ENCODE measurements at places on chromosomes 1 and 21.

- no peak for DNase-seq
Observed at GRCh38 chr1:79604490-79605198, 598.1 kb upstream of the ADGRL4 start.

- no peak for DNase-seq
Observed at GRCh38 chr21:45022348-45022675, 52.1 kb upstream of the ADARB1 start.

DNA sequence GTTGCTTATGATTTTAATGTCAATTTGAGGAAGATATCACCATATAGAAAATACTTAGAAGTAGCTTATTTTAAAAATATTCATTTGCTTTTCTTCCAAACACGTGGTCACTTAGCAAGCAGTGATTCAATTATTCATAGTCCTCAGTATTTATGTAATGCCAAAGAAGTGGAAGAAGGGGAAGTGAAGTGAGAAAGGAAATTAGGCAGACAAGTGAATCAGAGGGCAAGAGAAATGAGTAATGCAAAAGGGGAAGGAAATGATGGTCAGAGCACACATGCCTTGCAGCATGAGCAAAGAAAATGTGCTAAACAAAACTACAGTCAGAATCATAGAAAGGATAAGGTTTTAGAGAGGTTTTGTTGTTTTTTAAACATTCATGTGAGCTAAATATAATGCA, 31.8 kb downstream of the SDCCAG8 start:
- peak; percentile 89 for DNase-seq

- DNase-seq, result peak; percentile 72
Observed at GRCh38 chr1:37797750-37798345, 4.2 kb downstream of the MANEAL start.

DNA sequence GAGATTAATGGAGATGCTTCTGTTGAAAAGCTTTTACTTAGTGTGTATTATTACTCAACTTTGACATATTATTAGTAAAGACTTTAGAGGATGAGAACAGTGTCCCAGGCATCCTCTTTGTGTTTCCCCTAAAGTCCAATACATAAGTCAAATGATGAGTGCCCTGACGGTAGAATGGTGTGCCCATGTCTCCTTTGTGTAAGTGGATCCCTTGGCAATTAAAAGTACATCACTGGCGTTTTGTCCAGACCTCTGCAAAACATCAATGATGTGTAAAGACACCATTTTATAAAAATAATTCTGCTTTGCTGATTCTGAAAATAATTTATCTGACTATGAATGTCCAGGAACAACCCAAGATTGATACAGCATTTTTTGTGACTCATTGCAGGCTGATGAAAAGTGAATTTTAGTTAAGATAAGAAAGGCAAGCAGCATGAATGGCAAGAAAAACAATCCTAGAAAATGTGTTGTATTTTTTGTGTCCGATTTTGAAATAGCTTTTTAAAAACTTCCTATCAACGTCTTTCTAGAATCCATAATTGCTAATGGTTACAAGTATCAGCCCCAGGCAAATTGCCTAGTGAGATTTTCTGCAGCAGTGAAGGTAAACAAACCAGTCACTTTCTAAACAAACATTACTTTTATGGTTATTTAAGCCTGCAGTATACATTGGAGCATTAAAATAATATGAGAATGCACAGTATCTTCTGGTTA, 251.5 kb downstream of the PTPRC start:
- peak; percentile 68 for DNase-seq

GRCh38 chr21:43645136-43645891, 14.0 kb downstream of the HSF2BP start:
- peak; percentile 84 for DNase-seq

DNA sequence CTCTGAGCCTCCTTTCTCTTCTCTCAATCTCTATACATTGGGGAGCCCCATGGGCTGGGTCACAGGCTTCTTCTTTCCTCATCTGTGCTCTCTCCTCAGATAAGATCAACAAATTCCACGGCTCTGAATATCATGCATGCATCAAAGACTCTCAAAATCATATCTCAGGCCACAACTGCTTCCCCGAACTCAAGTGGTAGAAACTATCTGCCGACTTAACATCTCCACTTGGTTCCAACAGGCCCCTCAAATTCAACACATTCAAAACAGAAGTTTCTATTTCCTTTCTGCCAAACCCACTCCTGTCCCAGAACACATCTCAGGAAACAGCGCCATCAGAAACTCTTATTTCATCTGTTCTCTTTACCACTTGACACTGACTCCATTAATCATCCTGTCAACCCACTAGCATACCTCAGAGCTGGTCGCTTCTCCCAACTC, 16.7 kb downstream of the DDX59 start:
- no peak for DNase-seq

- peak; percentile 45 for DNase-seq
Observed at GRCh38 chr1:2574350-2574749, 12.2 kb upstream of the PRXL2B start.

DNA sequence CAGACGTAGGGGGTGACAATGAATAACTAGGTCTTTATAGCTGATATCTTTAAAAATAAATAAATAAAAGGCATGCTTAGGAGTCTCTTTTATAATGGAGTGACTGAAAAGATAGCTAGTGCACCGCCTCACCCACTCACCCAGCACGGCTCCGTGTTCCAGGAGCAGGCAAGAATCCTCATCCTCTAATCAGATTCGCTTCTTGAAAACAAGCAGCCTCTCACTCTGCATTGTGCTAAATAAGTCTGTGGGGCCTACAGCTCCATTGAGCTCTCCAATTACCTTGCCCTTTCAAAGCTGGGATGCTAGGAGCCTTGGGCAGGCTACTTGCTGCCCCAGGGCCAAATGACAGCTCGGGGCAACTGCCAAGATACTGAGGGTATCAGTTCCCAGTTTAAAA, 91.5 kb downstream of the TIAM1 start:
- no peak for DNase-seq

- DNase-seq, result peak; percentile 55
Observed at GRCh38 chr1:6554907-6555778, at the start of gene TAS1R1. TAS1R1 (plus strand) TSS chr1:6555307; CDS start chr1:6555374, 67 bp downstream.

DNA sequence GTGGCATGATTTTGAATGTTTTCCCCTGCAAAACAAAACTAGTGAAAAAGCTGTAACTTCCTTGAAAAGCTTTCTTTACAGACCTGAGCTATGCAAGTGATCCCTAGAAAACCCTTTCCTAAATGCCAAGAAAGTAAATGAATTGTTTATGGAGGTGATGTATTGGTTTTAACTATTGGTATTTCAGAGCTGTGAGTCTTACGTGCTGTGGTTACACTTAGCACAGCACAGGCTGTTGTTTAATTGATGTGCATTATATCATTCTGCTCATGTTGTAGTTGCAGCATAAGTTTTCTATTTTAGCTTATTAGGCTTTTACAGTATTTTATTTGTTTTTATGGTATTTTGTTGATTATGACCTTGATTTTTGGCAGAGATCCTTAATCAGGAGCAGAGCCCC, 74.1 kb upstream of the DYNLT5 start:
- DNase-seq, result peak; percentile 18

GRCh38 chr1:108560189-108560873, 431 bp downstream of the EEIG2 start:
- peak; percentile 34 for DNase-seq

GRCh38 chr1:214280386-214281020, 456 bp upstream of the SMYD2 start:
- DNase-seq, result peak; percentile 68

- DNase-seq, result no peak
Observed at GRCh38 chr1:223489439-223489838, 96.2 kb downstream of the CCDC185 start.

DNA sequence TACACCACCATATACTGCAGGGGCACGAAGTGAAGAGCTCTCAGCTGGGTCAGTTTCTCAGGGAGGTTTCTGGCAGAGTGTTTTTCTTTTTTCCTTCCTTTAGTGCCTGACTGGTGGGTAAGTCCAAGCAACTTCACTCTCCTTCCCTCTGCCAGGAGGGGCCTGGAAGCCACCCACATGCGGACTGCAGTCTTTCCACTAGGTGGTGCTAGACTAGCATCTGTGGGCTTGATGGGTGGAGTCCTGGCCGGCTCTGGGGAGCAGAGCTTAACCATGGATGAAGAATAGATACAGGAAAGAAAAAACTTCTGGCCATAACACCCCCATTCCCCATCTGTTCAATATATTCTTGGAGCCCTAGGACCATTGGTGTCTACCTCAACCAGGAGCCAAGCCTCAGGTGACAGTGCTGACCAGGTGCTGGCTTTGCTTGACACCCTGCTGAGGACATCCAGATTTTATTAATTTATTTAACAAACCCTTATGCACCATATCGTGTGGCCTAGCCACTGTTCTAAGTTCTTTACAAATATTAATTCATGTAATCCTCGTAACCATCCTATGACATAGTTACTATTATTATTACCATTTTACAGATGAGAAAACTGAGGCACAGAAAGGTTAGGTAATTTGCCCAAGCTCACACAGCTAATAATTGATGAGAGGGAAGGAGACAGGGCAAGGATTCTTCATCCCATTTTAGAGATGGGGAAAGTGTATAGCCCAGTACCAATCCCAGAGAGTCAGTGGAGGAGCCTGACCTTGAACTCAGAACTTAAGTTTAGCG, 126.7 kb upstream of the CSF3R start:
- DNase-seq, result peak; percentile 44

DNA sequence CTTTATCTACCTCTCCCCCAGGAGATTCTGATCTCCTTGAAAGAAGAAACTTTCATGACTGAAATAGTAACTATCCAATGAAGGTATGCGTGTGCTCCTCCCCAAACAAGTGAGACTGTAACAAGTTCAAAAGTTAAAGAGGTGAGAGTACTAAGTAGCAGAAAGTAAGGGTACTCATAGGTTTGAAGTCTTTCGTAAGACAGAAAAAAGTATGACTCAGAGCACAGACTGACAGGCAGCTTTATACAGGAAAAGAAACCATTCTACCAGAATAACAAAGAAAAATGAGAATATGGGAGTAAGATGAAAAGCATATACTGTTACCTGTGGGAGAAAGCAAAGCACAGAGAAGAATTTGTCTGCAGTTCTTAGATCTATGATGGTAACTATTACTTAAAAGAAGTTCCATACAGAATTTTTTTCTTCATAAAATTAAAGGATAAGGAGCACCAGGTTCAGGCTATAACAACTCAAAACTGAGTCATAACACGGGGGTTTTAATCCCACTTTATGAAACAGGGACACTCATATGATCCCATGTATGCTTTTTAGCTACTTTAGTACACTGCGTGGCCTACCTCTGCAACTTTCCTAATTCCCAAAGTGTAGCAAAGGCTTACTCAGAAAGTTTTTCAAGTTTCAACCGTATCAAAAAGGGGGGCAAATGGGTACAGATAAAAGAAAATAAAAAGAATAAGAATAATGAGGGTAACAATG, 52.0 kb downstream of the FOXJ3 start:
- DNase-seq, result peak; percentile 4

DNA sequence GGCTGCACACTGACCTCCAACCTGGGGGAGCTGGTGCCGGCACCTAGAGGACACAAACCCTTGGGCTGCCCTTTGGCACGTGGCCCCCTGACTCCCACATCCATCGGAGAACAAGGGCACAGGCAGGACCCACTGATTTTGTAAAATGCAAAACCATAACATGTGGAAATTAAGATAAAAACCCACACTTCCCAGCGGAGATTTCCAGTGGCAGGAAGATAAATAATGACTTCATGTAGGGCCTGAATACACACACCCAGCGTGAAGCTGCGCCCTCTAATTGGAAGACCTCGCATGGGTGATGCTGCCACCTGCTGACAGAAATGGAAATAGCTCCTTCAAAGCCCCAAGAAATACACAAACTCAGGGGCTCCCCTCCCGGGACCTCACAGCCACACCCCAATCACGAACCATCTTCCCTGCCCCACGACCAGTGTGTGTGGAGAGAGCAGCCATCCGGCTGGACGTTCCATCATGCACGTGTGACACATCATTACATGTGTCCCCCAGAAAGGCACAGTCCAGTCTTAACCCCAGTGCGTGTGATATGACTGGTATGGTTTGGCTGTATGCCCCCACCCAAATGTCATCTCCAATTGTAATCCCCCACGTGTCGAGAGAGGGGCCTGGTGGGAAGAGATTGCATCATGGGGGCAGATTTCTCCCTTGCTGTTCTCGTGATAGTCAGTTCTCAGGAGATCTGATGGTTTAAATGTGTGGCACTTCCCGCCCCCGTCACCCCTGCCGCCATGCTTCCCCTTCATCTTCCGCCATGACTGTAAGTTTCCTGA, 5.7 kb upstream of the TPRG1L start:
- DNase-seq, result peak; percentile 78

DNA sequence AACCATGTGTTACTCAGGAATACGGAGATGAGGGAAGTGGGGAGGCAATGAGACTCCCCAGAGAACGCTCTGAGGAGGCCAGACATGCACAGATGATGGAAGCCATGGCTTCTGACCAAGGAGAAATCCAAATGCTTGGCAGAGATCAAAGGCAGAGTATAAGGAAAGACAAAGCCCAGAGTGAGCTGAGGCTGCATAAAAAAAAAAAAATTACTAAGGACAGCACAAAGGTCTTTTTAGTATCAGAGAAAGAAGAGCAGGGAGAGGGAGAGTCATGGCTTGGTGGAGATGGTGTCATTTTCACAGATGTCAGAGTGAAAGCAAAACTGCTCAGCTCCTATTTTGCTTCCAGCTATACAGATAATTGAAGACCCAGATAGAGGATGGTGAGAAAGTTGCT, 8.1 kb upstream of the NCF2 start:
- no peak for DNase-seq

DNA sequence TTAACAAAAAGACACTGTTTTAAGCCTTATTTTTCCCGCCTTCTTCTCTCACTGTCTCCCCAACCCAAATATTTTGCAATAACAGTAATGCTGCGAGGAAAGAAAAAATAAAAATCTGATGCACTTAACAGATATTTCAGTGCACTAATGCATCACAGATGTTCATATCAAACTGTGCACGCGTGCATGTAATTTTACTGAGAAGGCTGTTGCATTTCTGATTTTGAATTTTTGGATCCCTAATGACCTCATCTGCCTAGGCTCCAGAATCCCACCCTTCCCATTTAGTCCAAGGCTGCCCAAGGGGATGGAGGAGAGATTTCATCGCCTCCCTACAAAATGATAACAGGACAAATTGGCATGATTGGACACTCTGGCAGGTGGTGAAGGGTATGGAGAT, 5.5 kb downstream of the TRABD2B start:
- DNase-seq, result no peak

- peak; percentile 79 for DNase-seq
Observed at GRCh38 chr21:35352066-35352770, 303.1 kb upstream of the RUNX1 start.

GRCh38 chr21:25737421-25737820, 2.6 kb downstream of the GABPA start:
- no peak for DNase-seq

DNA sequence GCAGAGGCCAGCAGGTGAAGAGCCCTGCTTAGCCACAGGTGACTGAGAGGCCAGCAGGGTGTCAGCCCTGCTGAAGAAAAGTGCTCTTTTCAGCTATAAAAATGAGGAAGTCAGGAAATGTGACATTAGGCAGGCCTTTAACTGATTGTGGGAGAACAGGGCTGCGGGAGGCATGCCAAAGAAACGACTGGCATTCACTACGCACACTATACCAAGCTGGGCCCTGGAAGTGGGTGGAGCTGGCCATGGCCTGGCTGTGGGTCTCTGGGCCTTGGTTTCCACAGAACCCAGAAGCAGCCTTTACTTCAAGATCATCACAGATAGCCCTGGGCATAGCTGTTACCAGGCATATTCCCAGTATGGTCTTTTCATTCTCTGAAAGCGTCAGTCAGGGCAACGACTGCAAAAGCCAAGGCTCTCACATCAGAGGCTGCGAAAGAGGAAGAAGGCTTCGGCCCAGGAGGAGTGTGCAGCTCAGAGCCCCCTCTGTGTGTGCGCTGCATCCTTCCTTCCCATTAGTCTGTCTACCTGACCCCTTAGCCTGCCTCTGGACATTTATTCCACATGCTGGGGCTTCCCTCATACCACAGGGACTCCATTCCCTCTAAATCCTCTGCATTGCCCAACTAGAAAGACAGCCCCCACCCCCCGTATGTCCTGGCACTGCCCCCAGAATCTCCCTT, 14.3 kb downstream of the SLC2A1 start:
- DNase-seq, result peak; percentile 58
